ENCODE measurements at places on chromosomes 6 and 20.
A peak's percentile ranks its signal among the peaks of the same experiment; 100 is the strongest.

DNA sequence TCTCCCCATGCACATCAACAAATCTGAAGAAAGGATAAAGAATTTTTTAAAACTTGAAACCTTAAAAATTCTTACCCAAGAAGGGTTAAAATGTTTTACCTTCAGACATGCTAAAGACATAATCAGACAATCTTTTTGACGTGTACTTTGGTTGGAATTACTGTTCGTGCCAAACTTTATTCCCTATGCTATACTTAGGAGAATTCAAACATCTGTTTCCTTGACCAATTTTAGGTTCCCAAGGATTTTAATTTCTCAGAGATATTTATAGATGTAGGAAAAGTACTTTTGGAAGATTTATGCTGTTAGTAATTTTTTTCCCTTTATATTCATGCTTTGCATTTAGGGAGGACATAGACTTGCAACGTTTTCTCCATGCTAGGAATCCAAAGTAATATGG lies 108.4 kb downstream of the AFG1L start:
- DNase-seq: no peak

- DNase-seq: no peak
These were observed at the start of gene SLC22A3 for GRCh38 chr6:160348223-160349019. Gene SLC22A3 (plus strand): TSS chr6:160348378. CDS start chr6:160348420, 42 bp downstream.

DNA sequence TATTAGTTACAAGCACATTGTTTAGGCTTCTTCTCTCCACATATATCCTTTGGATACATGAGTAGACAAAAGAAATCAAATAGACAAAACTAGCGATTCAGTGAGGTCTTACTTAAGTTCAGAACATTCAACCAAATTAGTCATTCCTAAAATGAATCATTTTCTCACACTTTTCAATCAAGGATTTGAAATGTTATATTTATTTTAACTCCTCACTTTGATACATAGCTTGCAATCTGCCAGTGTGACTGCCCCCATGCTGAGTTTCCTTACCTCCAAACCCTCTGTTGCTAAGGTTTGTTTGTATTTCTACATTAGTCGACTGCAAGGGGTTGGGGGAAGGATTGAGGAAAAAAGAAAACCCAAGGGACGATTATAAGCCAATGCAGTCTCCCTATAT lies 3.5 kb upstream of the MOXD1 start:
- peak; percentile 59 for DNase-seq

GRCh38 chr6:168741942-168742782 lies 301.2 kb downstream of the SMOC2 start:
- DNase-seq: no peak

GRCh38 chr6:41439524-41440418 lies 104.4 kb downstream of the NCR2 start:
- DNase-seq: peak; percentile 74

DNA sequence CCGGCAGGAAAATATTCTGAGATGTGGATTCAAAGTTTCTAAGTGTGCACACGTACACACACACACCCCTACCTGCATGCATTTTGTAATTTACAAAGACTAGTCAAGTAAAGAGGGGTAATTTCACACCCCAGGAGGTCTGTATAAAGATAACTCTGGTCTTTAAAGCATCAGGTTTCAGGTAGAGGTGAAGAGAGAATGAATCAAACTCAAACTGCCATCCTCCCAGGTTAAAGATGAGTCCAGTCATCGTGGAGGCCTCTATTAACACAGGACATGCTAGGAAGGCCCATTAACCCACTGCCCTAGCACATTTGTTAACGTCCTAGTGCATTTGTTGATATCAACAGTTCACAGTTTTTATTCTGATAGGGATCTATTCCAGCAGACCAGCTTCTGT lies 3.5 kb upstream of the HLA-DRA start:
- DNase-seq: no peak

GRCh38 chr6:100721256-100721655 lies 159.9 kb downstream of the ASCC3 start:
- no peak for DNase-seq

DNA sequence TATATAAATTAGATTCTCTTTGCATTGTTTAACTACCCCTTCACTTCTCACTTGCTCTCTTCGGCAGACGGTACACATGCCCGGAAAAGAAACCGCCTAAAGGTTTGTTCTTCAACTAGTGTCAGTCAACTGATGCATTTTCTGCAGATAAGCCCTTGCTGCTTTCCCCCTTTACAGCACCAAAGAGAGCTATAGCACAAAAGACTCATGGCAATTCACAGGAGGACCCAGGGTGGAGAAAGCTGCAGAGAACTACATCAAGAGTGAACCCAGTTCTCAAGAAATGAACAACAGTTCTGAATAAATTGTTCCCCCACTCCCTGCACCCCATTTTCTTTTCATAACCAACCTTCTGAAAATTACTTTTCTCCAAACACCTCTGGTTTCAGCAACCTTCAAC lies 8.9 kb downstream of the CD164 start:
- DNase-seq: no peak

GRCh38 chr6:3913077-3913957 lies 64.1 kb downstream of the FAM50B start:
- DNase-seq: peak; percentile 86

DNA sequence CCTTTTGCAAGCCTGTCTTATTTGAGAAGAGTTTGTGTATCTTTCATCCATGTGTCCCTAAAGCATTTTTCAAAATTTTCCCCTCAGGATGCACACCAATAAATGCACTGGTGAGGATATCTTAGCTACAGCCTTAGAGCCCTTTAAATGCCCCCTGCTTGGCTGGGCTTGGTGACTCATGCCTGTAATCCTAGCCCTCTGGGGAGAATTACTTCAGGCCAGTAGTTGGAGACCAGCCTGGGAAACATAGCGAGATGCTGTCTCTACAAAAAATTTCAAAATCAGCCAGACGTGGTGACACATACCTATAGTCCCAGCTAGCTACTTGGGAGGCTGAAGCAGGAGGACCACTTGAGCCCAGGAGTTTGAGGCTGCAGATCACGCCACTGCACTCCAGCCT lies 33.8 kb upstream of the PLCB4 start:
- DNase-seq: peak; percentile 74

DNA sequence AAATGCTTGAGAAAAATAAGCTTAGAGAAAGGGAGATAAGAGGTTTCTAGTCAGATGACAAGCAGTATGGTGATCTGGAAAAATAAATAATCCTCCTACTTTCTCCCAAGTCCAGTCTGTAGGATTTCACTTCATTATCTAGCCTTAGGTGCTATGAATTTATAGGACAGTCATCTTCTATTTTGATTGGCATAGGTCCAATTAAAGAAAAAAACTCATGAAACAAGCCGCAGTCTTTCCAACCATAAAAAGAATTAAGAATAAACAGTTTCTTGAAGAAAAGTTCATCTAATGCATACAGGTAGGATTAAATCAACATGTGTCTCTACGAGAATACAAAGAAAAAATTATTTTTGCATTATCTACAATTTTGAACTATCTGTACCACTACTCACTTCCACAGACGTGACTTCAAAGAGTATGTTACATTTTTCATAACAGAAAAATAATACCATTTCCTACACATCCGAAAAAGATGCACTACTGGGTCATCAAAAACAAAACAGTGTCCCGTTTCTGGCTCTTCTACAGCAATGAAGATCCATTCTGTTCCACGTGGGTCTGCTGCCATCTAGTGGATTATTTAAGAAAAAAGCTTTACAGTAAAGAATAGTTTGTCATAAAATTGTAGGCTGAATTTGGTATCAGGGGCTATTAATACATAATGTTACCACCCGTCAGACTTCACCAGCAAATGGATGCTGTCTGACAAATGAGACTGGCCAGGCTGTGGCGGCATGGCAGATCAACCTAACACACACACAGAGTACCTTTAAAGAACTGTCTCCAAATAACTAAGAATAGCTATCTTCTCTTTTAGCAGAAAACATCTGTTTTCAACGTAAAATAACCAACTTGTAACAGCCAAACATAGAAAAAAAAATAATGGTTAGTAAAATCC lies 28.9 kb downstream of the STX7 start:
- DNase-seq: peak; percentile 77

- DNase-seq: no peak
These were observed 6.8 kb downstream of the HUS1B start for GRCh38 chr6:650098-650497.

DNA sequence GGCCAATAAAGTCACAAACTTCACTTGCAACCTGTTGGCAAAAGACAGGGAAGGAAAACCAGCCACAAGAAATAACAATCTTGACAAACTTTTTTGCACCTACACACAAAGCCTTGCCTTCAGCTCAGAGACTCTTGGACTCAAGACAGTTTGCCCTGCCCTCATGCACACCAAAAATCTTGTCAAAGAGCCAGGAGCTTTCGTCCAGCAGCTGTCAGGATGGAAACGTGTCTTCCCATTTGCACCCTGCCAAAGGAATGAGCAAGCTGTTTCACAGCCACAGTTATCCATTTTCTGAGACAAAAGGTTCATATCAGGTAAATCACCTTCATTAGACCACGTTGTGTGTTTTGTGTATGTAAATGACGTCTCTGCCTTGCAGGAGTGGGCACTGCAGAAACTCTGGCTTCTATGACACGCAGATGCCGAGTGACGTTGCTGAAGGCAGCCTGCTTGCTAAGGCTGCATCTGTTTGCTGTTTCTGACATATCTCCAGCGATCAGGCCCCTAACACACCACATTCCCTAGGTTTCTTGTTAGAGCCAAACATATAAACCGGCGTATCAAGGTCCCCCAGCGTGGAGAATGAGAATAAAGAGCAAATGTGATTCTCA lies 193.4 kb downstream of the SYNDIG1 start:
- DNase-seq: peak; percentile 47

- no peak for DNase-seq
These were observed 41.6 kb upstream of the SLC22A2 start for GRCh38 chr6:160300076-160300695.

DNA sequence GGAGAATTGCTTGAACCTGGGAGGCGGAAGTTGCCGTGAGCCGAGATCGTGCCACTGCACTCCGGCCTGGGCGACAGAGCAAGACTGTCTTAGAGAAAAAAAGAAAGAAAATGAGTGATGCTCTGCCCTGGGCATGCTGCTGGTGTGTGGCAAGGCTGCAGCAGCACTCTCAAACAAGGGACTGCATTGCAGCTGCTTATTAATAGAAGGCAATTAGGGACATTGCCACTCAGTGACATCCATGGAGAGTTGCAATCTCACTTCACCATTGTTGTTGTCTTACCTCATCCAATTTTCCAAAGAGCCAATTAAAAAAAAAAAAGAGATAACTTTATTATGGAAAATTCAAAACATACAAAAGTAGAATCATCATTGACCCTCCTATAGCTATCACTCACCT lies 131.1 kb downstream of the LRRC1 start:
- no peak for DNase-seq

DNA sequence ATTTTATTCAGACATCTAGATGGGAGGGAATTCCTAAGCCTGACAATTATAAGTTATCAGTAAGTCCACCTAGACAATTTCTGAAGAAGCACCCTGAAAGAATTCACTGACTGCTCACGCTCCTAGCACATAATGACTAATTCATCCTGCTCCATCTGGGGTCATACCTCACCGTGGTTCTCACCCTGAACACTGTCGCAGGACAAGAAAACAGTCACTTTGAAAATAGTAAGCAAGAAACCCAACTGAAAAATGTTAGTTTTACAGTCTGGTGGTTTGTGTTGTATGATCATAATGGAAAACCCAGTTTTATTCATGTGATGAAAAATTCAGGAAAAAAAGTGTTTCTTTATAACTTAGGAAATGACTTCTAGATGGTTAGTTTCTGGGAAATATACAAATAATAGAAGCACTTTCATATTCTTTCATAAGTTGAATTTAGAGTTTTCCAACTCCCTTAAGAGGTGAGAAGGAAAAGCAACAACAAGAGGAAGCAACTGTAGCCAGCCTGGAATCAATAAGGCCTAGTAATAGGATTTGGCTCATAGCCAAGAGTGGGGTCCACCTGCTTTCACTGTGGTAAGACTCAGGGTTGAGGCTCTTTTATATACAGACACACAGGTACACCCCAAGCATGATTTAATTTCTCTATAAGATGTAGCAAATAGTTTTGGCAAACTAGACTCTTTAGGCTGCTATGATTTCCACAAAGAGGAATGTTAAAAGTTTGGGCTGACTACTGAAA lies 94.1 kb downstream of the HIVEP2 start:
- DNase-seq: no peak

DNA sequence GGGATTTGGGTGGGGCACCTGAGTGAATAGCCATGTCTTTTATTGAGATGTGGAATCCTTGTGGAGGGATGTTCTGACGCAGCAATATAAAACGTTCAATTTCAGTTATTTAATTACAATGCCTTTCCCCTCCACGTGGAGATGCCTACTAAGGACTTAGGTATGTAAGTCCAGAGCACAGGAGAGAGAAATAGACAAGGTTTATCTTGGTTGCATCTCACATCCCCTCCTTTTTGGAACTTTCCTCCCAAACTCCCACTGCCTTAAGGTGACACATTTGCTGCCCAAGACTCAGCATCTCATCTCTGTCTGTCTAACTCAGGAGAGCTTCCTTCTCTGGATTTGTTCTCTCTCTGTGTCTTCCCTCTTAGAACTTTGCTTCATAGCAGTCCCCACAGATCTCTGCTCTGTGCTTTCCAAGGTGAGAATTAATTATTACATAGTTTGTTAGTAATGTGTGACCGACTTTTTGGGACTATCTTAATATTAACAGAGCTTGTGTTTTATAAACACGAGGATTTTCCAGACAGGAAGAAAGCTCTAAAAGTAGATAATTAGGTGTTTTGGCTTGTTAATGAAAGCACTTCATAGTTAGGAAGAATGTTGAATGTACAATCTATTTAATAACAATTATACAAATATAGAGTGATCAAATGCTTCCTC lies 52.6 kb downstream of the COL19A1 start:
- no peak for DNase-seq

GRCh38 chr20:9993137-9993536 lies 41.6 kb upstream of the ANKEF1 start:
- no peak for DNase-seq

Data from NCI-H69 (cell line).